Activated CD4-positive, alpha-beta T cell treated with anti-CD3 and anti-CD28 coated beads, Interleukin-2, amount 50 U/mL, for 48 hours (primary cell): ENCODE measurements at places on chromosomes 13 and 19.

- DNase-seq = no peak
Observed at GRCh38 chr13:46267166-46267565, 55.4 kb downstream of the LRRC63 start.

GRCh38 chr19:58354478-58355030 lies 1.3 kb upstream of the A1BG start:
- no peak for DNase-seq

- DNase-seq = no peak
Observed at GRCh38 chr13:36920616-36921185, 663 bp upstream of the SMAD9 start.

- no peak for DNase-seq
Observed at GRCh38 chr19:27775395-27775794, 1437.6 kb downstream of the UQCRFS1 start.

DNA sequence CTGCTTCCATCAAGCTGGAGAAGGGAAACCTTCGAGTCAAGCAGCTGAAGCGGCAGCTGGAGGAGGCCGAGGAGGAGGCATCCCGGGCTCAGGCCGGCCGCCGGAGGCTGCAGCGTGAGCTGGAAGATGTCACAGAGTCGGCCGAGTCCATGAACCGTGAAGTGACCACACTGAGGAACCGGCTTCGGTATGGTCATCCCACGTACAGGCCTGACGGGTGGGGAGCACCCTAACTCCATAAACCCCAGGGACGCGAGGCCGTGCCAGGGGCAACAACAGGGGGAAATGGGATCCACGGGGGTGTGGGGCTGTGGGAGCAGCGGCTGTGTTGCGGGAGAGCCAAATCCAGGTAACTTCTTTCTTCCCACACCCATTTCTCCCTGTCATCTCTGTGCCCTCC lies 20.2 kb downstream of the KCNC3 start:
- no peak for DNase-seq

DNA sequence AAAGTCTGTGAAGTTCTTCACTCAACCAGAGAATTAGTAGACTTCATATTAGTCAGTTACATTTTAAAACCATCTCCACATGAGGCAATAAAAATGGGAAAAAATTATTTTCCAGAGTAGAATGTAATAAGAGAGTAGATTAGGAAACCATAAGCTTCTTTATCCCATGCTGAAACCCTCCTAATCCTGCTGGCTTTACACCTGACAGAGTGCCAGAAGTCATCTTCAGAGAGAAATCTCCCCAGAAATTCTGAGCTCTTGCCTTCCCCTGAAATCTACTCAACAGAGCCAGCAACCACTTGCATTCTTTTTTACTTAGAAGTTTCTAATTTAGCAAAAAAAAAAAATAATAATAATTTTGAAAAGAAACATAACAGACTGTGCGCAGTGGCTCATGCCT lies 279.9 kb downstream of the NHLRC3 start:
- DNase-seq = no peak

DNA sequence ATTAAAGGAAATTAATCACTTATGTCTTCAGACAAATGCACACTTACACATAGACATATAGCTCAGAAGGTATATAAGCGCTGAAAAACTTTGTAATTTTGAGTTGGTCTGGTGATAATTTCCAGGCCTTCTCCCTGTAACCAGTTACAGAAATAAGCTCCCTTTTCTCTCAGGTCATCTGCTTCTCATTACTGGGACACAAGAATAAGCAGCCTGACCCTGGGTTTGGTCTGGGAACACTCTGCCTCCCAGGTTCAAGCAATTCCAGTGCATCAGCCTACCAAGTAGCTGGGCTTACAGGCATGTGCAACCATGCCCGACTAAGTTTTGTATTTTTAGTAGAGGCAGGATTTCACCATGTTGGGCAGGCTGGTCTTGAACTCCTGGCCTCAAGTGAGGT lies 274.5 kb downstream of the LMO7 start:
- DNase-seq = no peak

GRCh38 chr13:65677906-65678305 lies 1552.2 kb downstream of the PCDH9 start:
- no peak for DNase-seq

GRCh38 chr19:16589917-16590316 lies 17.7 kb upstream of the SLC35E1 start:
- DNase-seq = no peak

DNA sequence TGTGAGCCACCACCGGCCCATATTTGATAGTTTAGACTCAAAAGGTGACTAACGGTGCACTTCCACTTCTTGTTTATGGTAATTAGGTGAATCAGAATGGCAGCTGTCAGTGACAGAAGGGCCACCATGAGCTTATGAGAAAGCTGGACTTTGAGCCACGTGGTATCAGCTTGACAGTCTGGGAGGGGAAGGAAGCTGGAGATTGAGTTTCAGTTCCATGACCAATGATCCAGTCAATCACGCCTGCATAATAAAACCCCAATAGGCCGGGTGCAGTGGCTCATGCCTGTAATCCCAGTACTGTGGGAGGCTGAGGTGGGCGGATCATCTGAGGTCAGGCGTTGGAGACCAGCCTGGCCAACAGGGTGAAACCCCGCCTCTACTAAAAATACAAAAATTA lies 8.2 kb downstream of the EID2B start:
- no peak for DNase-seq

DNA sequence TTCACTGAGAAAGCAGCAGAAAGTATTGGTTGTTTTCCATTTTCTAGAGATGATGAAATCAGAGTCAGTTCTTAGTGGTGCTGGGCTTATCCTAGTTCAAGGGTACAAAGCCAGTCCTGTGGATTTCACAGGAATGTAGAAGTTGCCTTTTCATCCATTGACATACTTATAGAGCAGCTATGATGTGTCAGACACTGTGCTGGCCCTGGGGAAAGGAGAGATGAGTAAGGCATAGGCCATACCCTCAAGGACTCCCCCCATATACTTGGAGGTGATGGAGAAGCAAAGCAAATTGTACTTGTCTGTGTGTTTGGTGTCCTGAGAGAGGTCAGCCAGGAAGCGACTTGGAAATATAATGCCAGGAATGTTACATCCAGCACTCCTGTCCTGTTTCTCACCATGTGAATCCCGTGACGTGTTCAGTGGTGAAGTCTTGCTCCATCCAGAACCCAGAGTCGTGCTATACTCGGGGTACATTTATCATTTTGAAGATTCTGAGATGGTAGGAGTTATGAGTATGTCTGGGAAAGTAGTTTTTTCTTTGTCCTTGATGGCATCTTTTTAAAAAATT lies 22.6 kb downstream of the ERCC5 start:
- no peak for DNase-seq

- no peak for DNase-seq
Observed at GRCh38 chr19:33811246-33811645, 14.6 kb downstream of the KCTD15 start.

DNA sequence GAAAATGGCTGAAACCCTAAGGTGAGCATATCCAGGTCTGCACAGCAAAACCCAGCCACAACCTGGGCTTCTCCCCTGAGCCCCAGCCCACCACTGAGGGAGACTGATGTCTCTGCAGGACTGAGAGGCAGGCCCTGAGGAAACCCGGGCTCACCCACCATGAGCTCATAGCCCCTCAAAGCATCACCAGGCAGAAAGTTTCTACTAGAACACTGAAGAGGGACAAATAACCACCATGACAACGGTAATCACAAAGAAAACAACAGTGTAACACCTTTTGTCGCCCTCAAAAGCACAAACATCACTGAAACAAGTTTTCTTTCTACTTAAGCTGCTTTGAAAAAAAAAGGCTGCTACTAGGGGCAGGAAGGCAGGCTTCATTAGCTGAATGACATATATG lies 29.8 kb downstream of the TSHZ3 start:
- no peak for DNase-seq

DNA sequence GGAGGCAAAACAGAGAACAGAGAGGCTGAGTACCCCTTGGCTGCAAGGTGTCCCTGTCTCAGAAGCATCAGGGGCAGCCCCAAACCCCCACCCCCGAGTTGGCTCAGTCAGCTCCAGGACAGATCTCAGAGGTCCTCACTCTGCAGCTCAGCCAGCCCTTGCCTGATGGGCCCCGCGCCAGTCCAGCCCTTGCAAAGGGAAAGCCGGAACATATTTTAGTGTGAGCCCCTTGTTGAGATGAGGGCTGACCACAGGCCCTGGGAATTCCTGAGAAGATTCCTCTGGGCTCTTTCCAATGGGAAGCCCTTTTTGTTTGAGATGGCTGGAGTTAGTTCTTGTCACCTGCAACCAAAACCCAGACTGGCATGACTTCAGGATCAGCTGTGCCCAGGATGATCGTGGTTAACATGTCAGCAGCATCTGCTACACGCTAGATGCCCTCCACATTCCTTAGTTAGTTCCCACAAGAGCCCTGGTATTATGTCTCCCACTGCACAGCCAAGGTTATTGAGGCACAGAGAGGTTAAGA lies 33.9 kb upstream of the CCNE1 start:
- DNase-seq = no peak
